ENCODE measurements at places on chromosomes 12 and 14. TPM values are rescaled to one million over a fixed set of nuclear protein-coding genes. Genes with fewer than 3 reads are reported as not detected.

AICDA gene
- not detected for total RNA-seq

EXOC3L4 gene
- total RNA-seq = not detected

OTUB2 gene
- total RNA-seq = 2.3 TPM

RAN gene
- total RNA-seq = 1,905 TPM

HNF1A gene
- total RNA-seq = not detected

CNTN1 gene
- total RNA-seq = not detected

EPYC gene
- total RNA-seq = not detected
